ENCODE measurements at places on chromosomes 3 and 15.

DNA sequence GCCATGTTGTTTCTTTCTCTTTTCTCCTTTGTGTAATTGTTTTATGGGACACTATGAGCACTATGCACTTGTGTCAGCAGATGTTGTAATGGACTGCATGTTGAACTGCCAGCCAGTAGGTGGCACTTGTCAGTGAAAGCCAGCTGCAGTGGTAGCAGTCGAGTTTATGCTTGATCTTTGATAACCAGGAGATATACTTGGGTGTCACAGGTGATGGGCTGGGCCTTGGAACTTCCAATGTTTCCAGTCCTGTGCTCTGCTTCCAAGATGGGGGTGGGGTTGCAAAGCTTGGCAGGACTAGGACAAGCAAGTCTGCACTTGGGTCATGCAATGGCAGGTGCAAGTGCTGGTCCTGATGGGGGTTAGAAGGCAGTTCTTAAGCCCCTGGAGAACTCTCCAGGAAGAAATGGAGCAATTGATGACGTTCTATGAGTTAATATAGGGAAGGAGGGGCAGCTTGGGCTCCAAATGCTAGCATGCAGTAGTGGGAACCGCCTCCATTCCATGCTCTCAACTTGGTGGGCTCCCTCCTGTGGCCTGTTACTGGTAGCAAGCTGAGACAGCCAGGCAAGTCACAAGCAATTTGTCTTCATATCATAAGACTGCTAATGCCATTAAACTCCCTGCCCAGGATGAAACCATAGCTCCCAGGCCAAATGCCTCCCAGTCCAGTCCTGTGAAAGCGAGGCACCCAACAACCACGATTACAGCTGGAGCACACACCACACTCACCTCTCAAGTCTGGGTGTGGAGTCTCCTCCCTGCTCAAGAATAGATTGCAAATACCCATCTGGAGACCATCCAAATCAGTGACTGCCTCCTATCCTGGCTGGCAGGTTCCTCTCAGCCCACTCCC is 287.2 kb downstream of the CGGBP1 start:
- DNase-seq: peak; percentile 33

GRCh38 chr15:29921130-29921601 is 98.9 kb upstream of the TJP1 start:
- no peak for DNase-seq

GRCh38 chr3:187321766-187322165 is 30.2 kb upstream of the MASP1 start:
- no peak for DNase-seq

- no peak for DNase-seq
Measured at GRCh38 chr15:75454471-75455378, 3.2 kb upstream of the SIN3A start.

DNA sequence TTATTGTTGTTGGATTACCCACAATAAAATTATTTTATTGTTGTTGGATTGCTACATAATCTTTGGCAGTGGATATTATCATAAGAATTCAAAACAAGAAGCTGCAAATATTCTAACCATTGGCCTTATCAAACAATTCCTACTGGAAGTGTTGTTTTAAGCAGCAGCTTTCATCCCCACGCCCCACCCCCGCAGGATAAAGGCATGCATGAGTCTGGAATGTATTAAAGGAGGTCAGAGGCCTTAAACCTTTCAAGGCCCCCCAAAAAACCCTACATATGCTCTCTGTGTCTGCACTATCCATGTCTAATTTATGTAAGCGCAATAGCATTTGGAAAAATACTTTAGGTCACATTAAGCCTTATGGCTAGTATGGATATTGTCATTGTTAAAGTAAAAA is 23.1 kb downstream of the P3H2 start:
- DNase-seq: no peak

GRCh38 chr15:32843219-32843815 is 125.5 kb downstream of the GREM1 start:
- DNase-seq: no peak

GRCh38 chr3:149555927-149556326 is 81.4 kb downstream of the TM4SF4 start:
- no peak for DNase-seq

DNA sequence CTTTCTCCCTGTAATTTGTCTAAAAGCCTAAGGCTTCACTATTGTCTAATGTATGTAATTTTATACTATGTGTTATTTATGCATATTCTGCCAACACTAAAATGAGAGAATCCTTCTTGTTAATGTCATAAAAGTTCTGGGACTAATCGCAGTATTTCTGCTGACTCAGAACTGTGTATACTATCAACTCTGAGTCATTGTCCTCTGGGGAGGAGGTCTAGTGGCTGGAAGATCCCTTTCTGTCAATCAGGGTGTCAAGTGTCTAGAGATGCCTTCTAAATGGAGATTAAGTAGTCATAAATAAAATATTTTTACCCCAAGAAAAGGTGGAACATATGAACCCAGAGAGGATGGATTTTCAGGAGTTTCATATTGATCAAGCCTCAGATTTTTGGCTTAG is 473.4 kb downstream of the AGBL1 start:
- no peak for DNase-seq

DNA sequence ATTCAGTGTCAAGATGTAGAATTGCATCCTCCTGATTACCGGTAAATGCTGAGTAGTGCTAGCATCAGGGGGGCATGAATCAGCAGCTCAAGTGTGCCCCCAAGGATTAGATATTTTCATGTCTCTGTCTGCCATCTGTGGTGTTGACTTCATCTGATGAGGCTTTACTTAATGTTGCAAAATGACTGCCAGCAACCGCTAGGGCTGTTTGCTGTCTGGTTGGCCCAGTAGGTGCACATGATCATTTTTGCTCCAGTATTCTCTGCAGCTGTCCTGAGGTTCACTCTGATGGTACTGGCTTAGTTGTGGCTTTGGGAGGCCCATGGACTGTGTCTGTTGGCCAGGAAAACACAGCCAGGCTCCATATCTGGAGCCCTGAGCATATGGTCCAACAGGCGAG is 316.4 kb downstream of the SOX2 start:
- no peak for DNase-seq

DNA sequence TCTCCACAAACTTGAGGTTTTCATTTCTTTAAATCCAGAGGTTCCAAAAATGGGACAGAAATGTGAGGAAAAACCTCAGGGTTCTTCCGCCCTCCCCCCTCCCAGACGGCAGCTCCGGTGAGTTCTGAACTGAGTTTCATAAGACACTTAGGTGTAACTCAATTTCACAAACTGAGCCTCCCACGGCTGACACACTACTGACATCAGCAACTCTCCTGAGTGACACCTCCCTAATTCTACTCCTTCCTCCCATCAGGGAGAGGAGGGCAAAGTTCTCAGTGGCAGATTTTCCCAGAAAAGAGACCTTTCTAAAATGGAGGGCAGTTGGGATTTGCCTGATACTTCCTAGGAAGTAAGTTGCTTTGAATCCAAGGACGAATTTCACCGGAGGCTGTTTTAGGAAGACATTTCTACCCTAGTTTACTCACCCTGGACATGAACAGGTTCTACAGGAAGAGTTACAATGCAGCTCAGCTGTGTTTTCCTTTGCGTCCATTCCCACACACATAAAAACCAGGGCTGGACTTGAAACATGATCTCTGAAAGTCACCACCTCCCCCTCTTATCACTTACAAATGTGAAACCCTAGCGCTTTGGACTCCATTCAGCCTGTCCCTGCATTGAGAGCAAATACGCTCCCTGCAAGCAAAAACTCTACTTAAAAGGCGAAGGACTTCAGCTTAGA is 78.1 kb upstream of the LMOD3 start:
- DNase-seq: peak; percentile 26

GRCh38 chr3:121705541-121705940 is 44.0 kb downstream of the GOLGB1 start:
- DNase-seq: no peak

GRCh38 chr3:159319156-159319555 is 517.3 kb downstream of the MFSD1 start:
- peak; percentile 8 for DNase-seq

DNA sequence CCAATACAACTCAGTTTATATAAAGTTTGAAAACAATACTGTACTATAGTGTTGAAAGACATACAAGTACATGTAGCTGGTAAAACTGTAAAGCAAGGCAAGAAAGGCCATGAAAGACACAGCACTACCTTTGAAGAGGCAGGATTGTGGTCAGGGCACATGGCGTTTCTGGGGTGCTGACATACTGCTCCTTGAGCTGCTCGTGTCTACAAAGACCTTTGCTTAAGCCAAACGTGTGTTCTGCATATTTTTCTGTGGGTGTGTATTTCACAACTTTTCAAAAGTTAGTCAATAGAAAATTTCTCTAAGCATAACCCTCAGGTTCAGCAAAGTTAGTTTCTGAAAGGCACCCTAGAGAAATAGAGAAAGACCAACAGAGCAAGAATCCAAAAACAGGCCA is 14.1 kb upstream of the TOPAZ1 start:
- no peak for DNase-seq

GRCh38 chr15:61184431-61184830 is 44.7 kb downstream of the RORA start:
- DNase-seq: no peak

DNA sequence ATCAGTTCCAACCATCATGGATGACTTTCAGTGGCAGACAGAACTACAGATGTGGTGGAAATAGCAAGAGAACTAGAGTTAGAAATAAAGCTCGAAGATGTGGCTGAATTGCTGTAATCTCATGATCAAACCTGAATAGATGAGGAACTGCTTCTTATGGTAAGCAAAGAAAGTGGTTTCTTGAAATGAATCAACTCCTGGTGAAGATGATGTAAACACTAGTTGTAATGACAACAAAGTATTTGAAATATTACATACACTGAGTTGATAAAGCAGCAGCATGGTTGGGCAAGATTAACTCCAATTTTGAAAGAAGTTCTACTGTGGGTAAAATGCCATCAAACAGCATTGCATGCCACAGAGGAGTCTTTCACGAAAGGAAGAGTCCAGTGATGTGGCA is 131.7 kb upstream of the FAM3D start:
- DNase-seq: no peak

DNA sequence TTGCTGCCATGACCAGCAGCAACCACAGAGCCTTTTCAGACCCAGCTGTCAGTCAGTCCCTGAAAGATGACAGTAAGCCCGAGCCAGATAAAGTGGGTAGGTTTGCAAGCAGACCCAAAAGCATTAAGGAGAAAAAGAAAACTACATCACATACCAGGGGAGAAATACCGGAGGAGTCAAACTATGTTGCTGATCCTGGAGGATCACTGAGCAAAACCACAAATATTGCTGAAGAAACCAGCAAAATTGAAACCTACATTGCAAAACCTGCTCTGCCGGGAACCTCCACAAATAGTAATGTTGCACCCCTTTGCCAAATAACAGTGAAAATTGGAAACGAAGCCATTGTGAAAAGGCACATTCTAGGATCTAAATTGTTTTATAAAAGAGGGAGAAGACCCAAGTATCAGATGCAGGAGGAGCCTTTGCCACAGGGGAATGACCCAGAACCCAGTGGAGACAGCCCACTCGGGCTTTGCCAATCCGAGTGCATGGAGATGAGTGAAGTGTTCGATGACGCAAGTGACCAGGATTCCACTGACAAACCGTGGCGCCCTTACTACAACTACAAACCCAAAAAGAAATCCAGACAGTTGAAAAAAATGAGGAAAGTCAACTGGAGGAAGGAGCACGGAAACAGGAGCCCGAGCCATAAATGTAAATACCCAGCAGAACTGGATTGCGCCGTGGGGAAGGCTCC is 42.1 kb upstream of the RASA2 start:
- DNase-seq: no peak

- DNase-seq: no peak
Measured at GRCh38 chr3:87626546-87626945, 350.2 kb upstream of the POU1F1 start.

GRCh38 chr3:46674031-46674845 is 19.2 kb downstream of the ALS2CL start:
- DNase-seq: no peak

DNA sequence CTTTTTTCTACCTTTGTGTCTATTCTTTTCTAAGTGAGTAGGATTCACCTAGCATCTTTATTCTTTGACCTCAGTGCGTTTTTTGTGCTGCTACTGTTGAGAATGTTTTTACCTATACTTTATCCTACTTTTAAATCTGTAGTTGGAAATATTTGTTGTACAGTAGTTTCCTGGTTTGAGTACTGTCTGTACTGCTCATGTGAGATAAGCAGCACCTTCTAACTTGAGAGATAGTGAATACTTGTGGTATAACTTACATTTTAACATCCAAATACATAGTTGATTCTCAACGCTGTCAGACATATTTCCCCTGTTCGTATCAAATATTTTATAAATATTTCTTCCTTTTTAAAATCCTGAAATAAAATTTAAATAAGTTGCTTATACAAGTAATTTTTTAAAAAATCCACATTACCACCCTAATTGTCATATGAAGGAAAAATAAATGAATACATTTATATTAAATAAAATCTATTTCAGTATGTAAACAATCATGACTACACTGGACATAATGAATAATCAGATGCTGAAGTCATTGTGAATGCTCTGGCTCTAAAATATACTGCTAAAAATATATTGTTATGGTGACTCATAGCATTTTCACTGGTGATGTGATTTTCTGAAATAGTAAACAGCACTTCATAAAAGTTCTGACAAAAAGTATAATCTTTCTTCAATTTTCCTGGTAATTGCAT is 17.4 kb downstream of the ATP11B start:
- DNase-seq: no peak

- no peak for DNase-seq
Measured at GRCh38 chr15:47756872-47757271, 39.6 kb downstream of the SEMA6D start.

- no peak for DNase-seq
Measured at GRCh38 chr3:119862616-119863015, 80.7 kb downstream of the NR1I2 start.

DNA sequence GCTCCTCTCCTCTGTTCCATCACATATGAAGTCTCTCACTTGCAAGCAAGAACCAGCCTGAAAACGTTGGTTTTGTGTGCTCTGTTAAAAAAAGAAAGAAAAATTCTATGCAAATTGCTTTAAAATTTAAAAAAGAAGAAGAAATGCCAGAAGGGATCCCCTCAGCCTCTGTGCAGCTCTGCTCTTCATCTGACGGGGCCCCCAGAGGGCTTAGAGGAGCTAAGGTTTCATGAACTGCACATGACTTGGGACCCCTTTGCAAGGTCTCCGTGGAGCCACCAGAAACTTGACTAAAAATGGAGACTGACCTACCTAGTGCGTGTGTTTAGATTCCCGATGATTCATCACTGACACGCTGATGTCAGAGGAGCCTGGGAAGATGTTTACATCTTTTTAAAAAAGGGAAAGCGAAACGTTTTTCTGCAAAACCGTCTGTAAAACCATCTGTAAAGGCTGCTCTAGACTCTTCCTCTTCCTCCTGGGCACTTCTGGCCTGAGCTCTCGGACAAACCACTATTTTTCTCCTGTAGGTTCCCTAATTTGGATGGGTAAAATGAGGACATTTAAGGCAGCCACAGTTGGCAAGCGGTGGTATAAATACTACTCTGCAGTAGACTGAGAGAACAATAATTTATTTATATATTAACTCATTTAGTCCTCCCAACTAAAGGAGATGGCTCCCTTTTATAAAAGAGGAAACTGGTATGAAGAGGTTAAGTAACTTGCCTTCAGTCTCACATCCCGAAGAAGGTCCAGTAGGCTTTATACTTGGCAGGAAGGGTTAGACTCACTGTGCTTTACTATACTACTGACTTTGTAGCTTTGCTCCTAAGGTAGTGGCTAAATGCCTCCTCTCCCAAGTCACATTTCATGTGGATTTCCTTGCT is 67.2 kb upstream of the POLG start:
- DNase-seq: no peak
